NCI-H1105 (cell line): ENCODE measurements at places on chromosomes 16 and 17.

DNA sequence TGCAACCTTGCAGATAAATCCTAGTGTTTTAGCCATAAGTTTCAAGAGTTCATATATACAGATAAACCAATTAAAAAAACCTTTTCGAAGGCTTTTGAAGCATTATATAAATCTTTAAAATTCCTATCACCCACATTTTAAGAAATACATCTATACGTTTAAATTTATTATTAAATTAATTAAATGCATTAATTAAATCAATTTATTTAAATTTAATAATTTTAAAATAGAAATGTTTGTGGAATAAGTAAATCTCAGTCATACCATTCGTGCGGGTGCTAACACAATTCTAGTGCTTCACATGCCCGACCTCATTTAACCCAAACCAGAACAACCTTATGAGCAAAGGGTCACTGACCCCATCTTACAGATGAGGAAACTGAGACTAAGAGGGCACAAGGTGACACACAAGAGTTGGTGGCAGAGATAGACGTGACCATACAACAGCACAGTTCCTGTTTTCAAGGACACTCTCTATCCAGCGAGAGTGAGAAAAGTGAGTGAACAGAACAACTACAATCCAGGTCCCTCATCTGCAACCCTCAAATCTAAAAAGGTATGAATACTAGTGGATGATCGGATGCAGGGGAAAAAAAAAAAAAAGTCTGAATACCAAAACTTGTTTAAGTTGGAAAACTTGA is 1.4 kb downstream of the NSMCE1 start:
- DNase-seq, result no peak

DNA sequence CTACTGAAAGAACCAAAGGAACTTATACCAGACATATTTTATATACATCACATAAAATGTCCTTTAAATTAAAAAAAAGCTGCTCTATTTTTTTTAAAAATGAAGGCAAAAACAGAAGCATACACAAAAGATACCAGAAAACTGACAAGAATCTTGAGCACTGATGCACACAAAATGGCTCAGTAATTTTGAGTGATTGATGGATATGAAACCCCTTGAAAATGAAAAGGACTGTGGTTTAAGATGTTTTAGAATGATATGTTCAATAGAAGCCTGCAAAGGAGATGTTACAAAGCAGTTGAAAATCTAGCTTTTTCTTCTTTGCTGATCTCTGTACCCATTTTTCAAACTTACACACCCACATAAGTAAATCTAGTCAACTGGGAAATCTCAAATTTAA is 2.7 kb downstream of the C16orf87 start:
- no peak for DNase-seq

DNA sequence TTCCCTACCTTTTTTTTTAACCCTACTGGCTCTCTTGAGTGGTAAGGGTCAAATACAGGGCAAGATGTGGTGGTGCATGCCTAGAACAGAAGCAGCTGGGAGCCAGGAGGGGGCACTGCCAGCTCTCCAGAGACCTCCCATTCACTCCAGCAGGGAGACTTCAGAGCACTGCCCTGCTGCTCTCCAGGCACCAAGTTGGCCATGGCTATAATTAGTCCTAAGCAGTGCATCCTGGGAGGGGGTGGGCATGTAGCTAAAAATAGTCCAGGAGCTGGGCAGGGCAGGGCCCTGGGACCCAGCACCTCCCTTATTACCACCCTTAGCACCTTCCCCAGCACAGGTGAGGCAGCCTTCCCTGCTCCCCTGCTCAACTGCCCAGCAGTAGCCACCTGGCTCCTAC is 3.5 kb downstream of the CORO6 start:
- no peak for DNase-seq

DNA sequence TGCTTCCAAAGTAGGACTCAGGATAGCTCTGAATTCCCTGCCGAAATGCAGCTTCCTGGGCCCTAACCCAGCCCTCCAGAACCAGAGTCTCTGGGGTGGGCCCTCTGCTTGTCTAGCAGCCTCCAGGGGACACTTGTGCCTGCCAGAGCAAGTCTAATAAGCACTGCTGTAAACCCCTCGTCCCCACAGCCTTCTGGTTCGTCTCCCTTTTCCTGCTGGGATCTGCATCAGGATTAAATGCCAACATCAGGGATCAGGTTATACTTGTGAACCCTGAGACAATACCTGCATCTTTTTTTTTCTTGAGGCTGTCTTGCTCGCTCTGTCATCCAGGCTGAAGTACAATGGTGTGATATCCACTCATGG is 282.0 kb downstream of the SEC14L1 start:
- no peak for DNase-seq

GRCh38 chr17:49996495-49997300 is 1.7 kb upstream of the DLX3 start:
- peak; percentile 40 for DNase-seq

GRCh38 chr17:351875-352420 is 659 bp downstream of the RPH3AL start:
- DNase-seq, result no peak

DNA sequence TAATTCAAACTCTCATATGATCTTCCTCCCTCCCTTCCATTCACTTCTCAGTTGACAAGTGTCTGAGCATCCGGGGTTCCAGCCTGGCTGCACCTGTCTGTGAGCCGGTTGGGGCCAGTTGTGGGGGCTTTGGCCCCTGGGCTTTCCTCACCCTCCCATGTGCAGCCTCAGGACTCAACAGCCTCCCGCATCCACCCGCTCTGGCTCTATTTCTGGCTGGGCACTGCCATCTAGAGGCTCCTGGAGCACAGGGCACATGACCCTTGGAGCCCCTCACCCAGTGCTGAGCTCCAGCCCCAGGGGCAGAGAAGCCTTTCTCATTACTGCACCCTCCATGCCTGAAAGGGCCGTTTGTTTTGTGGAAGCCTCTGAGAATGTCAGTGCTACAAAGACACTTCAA is 43.3 kb downstream of the HAPSTR1 start:
- DNase-seq, result peak; percentile 52

DNA sequence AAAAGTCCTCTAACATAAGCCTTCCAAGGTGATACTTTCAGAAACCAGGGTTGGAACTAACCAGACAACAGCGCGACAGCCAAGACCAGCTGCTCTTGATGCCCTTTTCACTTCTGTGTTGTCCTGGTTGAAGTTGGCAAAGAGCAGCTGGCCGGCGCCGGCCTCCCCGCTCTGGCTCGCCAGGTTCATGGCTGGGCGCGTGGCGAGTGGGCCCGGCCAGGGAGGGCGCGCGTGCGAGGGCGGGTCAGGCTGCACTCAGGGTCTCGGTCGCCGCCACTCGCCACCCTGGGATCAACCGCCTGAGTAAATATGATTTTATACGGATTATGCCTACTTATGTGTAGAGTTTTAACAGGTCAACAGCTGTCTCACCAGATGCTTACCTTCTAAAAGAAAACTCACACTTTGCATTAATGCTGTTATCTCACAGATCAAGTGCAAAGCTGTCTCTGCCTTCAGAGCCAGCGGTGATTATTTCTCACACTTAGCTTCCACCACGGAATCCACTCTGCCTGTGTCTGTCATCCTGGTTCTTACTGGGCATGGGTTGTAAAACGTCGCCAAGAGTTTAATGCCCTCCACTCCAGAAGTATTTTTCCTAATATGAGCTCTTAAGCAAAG is 13.5 kb downstream of the KCTD2 start:
- no peak for DNase-seq

DNA sequence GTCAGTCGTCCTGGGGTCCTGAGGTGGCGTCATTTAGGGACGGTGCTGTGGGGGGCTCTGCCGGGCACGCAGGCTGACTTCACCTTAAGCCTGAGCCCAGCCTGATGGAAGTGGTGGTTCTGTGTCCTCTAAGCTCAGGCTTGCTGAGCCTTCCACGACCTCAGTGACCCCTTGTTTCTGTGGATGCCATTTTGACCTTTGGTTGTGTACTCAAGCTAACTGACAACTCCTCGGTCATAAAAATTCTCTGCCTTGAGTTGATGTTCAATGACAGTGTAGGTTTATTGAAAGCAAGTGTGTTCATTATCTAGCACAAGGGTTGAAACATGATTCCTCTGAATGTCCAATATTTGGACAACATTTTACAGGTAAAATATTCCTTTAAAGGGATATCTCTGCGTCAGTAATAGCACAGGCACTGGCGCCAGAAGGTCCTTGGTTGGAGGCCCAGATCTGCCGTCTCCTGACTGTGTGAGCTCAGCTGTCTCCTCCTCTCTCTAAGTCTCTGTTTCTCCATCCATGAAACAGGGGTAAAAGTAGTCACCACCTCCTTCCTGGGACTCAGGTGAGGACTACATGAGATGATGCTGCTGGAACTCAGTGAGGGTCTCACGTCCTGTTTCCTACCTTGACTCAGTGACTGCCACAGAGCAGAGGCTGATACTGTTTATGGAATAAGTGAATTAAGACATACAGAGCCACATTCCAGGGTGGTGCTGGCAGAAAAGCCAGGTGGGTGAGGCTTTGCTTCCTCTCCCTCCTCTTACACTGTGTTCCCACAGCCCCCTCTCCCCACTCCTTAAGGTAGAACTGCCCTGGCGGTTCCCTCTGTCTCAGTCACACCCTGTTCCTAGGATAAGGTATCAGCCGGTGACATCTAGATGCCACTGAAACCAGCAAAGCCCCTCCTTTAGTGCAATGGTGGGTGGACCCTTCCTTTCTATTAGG is 75.7 kb downstream of the IRF8 start:
- DNase-seq, result no peak

DNA sequence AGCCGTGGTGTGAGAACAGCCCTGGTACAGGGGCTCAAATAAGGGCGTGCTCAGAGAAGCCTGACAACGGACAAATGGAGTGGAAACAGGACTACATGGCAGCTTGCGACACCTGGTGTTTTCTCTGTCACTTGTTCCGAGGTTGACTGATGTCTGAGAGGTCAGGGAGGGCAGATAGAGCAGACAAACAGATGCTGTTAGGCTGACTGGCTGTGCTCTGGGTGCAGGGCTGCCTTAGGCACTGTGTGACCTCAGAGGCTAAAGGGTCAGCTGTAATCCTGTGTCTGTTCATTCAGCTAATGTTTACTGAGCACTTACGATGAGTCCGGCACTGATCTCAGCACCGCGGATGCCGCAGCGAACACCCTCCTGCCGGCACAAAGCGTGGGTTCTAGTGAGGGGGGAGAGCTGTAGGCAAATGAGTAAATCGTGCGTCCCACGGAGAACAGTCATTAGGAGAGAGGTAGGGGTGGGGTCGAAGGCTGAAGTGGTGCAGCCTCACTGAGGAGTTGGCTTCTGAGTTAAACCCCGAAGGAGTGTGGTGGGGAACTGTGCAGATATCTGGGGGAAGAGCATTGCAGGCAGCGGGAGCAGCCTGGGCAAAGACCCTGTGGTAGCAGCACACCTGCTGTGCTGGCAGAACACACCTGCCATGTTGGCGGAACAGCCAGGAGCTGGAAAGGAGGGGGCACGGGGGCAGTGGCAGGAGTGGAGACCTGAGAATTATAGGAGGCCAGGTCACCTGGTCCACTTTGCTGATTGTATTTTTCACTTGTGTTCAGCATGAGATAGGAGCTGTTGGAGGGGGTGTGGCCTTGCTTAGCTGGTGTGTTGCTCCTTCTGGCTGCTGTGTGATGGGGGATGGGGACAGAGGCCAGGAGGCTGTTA is 35.0 kb downstream of the GPT2 start:
- no peak for DNase-seq

GRCh38 chr16:68297908-68298307 is 12.8 kb downstream of the SLC7A6OS start:
- no peak for DNase-seq

- DNase-seq, result no peak
Measured at GRCh38 chr16:79426663-79427062, 173.9 kb downstream of the MAF start.

GRCh38 chr17:75475144-75475835 is 18.9 kb downstream of the TMEM94 start:
- no peak for DNase-seq

DNA sequence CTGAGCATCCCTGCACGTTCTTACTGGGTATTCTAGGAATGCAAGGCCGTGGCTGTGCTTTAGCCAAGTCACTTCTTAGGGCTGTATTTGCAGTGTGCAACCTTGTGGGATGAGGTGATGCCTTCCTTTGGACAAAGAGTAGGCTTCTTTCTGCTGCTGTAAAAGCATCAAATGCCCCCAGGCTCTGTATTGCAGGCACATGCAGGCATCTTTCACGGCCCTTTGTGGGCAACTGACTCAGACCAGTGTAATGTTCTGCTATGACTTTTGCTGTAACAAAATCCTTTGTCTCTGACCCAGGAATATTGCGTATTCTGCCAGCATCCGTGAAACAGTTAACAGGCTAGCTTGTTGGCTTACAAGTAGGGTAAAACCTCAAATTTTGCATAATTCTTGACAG is 30.9 kb upstream of the GCSH start:
- DNase-seq, result no peak

- DNase-seq, result no peak
Measured at GRCh38 chr17:69427486-69428197, 13.1 kb downstream of the MAP2K6 start.

DNA sequence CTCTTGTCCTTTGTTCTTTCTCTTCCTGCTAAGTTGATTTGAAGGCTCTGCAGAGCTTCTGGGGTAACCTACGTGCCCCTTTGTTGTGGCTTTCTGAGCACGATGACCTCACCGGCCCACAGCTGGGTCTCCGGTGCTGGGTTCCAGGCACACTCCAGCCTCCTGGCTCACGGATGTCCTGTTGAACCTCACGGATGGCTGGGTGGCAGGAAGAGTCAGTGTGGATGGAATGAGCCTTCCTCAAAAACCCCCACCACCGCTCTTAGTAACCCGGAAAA is 116.0 kb downstream of the SOCS1 start:
- no peak for DNase-seq

DNA sequence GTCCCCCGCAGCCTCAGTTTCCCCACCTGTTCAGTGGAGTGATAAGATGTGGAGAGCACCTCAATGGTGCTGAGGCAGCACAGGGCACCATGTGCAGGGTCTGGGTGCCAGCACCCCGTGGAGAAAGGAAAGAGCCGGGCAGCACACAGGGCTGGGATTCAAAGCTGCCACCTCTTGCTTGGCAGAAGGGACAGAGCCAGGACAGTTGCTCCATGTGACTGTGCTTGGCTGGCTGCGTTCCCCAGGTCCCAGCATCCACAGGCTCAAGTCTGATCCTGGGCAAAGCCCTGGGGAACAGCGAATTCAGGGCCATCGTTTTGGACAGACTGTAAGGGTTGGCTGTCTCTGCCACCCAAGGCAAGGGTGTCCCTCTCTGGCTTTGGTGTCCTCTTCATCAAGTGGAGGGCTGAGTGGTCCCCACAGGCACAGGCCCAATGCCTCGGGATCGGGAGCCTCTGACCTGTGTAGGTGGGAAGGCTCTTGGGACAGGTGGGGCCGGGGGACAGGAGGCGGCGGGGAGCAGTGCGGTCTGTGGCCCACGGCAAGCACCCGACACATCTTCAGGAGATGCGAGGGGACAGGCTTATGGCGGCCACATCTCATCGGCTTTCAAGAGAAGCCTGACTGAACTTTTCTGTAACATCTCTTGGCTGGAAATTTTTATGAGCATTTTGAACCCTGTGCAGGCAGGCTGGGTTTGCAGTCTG is 8.5 kb downstream of the ZNF469 start:
- DNase-seq, result no peak
